ENCODE measurements at places on chromosomes 13 and 19.

DNA sequence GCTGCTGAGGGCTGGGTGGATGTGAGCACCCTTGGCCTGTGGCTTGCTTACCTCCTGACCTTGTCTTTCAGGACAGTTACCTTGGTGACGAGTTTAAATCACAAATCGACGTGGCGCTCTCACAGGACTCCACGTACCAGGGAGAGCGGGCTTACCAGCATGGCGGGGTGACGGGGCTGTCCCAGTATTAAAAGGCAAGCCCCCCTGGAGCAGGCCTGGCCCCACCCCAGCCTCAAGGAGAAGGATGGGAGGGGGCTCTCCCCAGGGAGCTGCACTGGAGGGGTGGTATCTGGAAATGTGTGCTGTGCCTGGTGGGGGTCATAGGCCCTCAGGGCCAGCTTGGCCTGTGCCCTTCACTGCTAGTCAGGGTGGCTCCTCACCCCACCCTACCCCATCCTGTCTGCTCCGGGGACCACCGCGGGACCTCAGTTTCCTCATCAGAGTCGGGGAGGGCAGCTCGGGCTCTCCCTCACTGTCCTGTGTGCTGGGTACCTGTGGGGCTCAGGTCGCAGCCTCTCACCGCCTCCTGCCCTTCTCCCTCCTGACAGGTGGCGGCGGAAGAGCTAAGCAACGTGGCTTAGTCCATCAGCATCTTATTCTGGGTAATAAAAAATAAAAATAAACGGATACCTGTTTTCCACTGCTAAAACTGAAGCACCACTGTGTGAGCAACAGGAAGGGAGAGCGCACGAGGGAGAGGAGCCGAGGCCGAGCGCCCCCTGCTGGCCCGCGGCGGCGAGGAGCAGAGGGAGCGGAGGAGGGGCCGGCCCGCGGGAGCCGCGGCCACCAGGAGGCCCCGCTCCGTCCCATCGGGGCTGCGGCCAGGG is 29.8 kb downstream of the CERS1 start:
- no peak for DNase-seq

DNA sequence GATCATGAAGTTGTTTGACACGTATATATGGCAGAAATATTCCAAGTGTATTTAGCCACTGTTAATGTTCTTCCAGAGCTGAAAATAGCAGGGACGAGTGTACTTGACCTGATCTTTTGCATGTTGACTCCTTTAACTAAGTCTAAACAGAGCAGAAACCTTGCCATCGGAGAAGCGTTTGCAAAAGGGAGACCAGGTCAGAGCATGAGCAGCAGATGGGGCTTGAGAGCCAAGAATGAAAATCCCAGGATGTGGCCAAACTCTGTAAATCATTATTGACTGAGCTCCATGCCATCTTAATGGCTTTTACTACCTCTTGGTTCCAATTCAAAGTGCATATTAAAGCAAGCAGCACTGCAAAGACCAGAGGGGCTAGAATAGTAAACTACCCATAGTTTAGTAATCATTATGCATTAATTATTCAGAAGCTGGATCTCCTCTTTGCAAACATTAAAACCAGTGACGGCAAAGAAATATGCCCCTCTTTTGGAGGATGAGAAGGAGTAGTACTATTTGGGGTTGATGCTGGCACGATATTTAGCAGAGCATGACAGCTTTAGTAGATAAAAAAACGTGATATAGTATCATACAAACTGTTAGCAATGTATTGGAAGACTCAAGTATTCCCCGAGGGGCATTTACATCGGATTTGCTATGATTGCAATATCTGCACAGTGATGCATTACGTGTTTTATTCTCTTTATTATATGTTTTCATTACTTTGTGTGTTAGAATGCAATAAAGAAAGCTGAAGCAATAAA is 55.7 kb downstream of the FAM216B start:
- no peak for DNase-seq

DNA sequence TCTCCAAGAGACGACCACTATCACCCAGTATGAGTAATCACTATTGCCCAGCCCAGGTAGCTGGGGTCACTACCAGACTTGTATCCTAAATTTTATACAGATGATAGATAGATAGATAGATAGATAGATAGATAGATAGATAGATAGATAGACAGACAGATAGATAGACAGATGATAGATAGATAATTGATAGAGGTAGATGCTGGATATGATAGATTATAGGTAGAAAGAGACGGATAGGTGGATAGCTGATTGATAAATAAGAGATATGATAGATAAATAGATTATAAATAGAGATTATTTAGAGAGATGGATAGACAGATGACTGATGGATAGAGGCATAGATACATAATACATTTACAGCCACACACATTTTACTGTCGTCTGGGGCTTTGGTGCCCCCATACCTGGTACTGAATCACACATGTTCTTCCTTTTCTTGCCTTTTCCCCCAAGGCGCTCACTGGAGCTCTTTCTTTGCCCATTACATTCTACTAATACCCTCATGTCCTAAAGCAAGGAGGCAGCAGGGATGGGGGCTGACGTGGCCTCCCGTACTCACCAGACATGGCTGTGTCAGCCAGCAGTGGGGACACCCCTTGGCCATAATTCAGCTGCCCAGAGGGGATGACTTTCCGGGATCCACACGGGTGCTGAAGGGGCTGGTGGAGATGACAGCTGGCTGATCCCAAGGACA is 44.6 kb upstream of the CCNE1 start:
- DNase-seq = no peak

GRCh38 chr13:48214519-48215121 is 18.4 kb upstream of the ITM2B start:
- no peak for DNase-seq
